AG09309 (cell line): ENCODE measurements at places on chromosomes 2 and 18.

DNA sequence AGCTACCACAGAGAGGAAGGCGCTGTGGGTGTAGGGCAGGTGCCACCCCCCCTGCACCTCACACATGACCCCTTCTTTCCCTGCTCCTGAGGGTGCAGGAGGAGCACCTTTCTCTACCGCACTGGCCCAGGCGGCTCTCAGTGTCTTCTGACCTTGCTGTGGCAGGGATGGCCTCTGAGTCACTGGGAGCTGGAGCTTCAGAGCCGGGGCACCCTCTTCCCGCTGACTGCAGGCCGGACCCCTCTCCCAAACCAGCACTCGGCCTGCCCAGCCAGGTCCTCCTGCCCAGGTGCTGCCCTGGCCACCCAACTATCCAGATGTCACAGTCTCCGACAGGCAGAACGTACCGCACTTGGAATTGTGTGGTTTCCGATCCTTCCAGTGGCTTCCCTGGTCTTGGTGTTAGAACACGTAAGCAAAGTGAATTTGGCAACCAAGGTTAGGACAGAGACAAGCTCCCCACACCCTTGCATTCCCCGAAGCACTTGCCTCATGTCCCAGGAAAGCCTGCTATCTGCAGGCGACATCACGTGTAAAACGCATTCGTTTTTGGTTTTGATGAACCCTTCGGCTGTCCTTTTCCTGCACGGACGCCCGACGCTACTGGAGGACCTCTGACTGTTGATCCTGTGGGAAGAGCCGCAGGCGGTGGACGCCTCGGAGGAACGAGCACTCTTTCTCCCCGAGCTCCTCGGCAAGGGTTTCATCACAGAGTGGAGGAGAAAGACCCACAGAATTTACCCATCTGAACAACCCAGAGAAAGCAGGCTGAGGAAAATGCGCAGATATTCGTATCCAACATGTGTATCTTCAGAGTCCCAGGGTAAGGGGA lies 24.7 kb upstream of the KCNG2 start:
- no peak for DNase-seq

DNA sequence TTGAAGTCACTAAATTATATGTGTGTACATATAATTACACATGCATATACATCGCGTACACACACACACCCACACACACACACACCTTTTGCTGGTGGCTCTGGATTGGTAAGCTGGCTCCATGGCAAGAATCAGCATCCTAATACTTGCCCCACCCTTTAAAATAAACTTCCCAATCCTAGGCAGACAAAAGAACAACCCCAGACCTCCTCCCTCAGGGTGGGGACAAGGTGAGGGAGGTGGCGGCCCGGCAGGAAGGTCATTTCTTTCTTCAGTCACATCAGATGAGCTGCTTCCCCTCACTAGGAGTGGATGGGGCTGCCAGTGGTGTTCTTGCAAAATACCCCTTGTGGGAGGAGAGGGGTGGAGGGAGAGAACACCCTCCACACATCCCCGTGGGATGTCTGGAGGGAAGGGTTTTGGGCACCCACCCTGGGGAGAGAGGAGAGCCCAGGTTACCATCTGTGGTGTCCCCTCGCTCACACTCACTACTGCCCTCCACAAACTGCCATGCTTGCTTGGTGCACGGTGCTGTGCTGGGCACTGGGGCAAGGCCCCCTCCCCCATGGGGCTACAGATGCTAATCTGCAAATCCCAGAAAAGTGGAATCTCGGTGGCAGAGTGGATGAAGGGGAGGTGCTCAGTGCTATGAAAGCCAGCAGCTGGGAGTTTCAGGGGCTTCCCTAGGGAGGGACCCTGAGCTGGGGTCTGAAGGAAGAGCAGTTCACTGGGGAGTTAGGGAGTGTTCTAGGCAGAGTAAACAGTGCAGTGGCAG lies 64.0 kb downstream of the ODC1 start:
- DNase-seq, result no peak

GRCh38 chr18:62330650-62331049 lies 5.5 kb downstream of the TNFRSF11A start:
- no peak for DNase-seq

GRCh38 chr18:48462510-48462909 lies 53.3 kb upstream of the ZBTB7C start:
- no peak for DNase-seq

DNA sequence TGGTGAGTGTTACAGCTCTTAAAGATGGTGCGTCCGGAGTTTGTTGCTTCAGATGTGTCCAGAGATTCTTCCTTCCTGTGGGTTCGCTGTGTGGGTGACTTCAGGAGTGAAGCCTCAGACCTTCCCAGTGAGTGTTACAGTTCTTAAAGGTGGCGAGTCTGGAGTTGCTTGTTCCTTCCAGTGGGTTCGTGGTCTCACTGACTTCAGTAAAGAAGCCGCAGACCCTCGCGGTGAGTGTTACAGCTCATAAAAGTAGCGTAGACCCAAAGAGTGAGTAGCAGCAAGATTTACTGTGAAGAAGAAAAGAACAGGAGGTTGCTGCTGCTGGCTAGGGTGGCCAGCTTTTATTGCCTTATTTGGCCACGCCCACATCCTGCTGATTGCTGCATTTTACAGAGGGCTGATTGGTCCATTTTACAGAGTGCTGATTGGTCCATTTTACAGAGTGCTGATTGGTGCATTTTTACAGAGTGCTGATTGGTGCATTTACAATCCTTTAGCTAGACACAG lies 34.0 kb upstream of the SPTBN1 start:
- DNase-seq, result no peak
